Stimulated activated CD4-positive, alpha-beta T cell treated with anti-CD3 and anti-CD28 coated beads, Interleukin-12 subunit alpha, Interleukin-12 subunit beta, amount 100 ng/mL, for 48 hours (primary cell): ENCODE measurements at places on chromosomes 7 and 10.

GRCh38 chr7:98398567-98399372 is 2.1 kb downstream of the BAIAP2L1 start:
- DNase-seq = no peak

GRCh38 chr10:127046975-127047877 is 142.0 kb downstream of the DOCK1 start:
- DNase-seq = no peak

GRCh38 chr10:84243759-84244158 is 1.1 kb upstream of the RGR start:
- no peak for DNase-seq

GRCh38 chr7:47885309-47885986 is 62.8 kb downstream of the PKD1L1 start:
- DNase-seq = peak; percentile 8

- no peak for DNase-seq
These were observed 153.9 kb downstream of the DNAJC1 start for GRCh38 chr10:21849607-21850006.

DNA sequence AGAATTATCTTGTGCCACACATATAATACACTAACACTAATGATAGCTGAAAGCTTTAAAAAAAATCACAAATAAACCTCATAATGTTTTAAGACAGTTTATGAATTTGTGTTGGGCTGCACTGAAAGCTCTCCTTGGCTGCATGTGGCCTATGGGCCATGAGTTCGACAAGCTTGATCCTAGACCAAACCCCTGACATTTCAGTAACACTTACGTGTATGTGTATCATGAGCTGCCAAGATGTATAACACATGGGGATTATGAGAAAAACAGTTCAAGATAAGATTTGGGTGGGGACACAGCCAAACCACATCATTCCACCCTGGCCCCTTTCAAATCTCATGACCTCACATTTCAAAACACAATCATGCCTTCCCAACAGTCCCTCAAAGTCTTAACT is 823.8 kb downstream of the PCDH15 start:
- no peak for DNase-seq

DNA sequence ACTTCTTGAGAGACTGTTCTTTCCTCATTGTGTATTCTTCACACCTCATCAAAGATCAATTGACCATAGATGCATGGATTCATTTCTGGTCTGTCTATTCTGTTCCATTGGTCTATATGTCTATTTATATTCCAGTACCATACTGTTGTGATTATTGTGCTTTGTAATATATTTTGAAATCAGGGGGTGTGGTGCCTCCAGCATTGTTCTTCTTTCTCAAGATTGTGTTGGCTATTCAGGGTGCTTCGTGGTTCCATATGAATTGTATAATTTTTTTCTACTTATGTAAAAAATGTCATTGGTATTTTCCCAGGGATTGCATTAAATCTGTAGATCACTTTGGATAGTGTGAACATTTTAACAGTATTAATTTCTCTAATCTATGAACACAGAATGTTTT is 106.5 kb downstream of the EPC1 start:
- no peak for DNase-seq

- no peak for DNase-seq
These were observed 393.2 kb upstream of the FOXK1 start for GRCh38 chr7:4288791-4289394.

DNA sequence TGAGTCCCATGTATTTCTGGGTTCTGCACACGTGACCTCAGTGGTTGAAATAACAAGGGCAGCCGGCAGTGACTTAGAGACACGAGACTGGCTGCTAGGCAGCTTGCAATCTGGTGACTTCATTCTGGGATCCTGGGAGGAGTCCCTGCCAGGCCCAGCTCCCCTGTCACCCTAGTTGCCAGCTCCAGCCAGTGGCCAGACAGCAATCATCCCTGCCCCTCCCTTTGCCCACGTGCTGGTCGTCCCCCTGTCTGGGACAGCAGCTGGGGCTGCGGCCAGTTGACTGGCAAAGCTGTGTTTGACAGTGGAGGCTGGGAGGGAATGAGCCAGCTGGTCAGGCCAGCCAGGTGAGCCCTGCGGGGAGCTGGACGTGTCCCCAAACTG is 30.0 kb downstream of the ADGRA1 start:
- no peak for DNase-seq

DNA sequence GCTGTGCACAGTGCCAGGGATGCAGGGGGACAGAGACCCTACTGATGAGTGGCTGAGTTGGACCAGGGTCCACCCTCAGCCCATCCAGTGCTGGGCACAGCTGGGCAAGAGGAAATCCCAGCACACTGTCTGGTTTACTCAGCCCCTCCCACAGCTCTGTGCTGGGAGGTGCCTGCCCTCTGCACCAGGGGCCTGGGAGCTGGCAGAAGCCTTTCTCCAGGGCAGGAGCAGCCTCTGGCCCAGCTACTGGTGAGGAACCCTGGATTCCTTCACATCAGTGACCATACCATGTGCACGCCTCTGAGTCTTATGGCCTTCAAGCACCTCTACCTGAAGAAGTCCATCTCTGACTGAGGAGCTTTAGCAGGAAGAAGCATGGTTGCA is 25.9 kb upstream of the C10orf71 start:
- no peak for DNase-seq

- no peak for DNase-seq
These were observed 152.6 kb downstream of the BMPER start for GRCh38 chr7:34057956-34058355.

- DNase-seq = no peak
These were observed 63.8 kb upstream of the HPS1 start for GRCh38 chr10:98510412-98510995.

- no peak for DNase-seq
These were observed 25.9 kb upstream of the FZD8 start for GRCh38 chr10:35667971-35668370.

GRCh38 chr7:16967300-16967811 is 85.6 kb upstream of the AGR3 start:
- no peak for DNase-seq

DNA sequence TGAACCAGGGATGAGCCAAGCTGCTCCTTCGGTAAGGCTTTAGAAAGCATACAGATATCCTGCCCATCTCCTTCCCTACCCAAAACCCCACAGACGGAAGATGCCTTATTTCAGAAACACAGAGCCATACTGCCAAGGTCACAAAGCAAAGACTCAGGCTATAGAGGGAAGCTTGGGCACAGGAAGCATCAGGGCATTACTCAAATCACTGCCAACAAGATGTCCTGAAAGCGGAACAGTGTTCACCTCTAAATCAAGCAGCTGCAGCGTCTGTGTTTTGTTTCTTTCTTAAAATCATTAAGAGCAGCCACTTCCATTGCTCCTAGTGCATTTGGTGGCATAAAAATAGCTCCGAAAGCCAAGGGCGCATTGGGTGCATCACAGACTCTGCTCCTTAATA is 307.3 kb downstream of the SORCS1 start:
- DNase-seq = no peak

- no peak for DNase-seq
These were observed 186.1 kb downstream of the MLLT10 start for GRCh38 chr10:21720090-21720489.

GRCh38 chr7:152132812-152133211 is 107.3 kb downstream of the GALNT11 start:
- DNase-seq = no peak

DNA sequence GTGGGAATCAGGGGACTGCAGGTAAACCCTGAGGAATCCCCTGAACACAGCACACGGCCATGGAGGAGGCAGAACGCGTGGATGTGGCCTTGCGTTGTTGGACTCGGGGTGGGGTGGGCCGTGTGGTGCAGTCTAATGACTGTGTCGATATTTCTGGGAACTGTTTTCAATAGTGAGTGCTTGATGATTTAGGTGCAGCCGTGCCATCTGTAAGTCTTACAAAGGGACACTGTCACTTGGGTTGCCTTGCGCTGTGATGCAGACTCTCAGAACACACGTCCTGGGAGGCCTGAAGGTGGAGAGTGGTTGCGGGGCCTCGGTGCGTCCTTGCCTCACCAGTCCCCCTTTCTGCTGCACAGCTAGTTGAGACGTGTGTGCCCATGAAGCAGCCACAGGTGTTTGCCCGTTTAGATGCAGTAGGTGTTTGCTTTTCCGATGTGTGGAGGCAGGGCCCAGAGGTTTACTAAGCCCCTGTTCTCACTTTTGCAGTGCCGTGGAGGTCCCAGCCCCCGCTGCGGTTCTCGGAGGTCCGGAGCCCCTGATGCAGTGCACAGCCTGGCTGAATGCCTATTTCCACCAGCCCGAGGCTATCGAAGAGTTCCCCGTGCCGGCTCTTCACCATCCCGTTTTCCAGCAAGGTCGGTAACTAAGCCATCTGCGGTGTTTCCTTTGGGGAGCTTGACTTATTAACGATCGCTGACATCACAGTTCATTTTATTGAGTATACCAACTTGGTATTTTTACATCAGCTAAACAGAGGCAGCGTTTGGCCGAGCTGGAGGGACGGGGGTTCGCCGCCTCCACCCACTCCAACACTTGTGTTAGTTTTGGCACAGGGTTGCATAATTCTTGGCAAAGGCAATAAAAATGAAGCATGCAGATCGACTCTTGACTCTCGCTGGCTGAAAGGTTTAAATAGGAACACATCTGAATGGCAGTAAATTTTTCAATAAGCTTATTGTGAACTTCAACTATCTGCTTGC is 240.7 kb downstream of the MGMT start:
- DNase-seq = no peak

- no peak for DNase-seq
These were observed 83.1 kb upstream of the AGBL3 start for GRCh38 chr7:134903073-134903790.

- no peak for DNase-seq
These were observed 165.4 kb upstream of the ADO start for GRCh38 chr10:62639144-62639543.

- DNase-seq = peak; percentile 1
These were observed 234.4 kb upstream of the IMMP2L start for GRCh38 chr7:111796671-111797070.

GRCh38 chr7:47433564-47433895 is 148.4 kb downstream of the TNS3 start:
- DNase-seq = no peak

DNA sequence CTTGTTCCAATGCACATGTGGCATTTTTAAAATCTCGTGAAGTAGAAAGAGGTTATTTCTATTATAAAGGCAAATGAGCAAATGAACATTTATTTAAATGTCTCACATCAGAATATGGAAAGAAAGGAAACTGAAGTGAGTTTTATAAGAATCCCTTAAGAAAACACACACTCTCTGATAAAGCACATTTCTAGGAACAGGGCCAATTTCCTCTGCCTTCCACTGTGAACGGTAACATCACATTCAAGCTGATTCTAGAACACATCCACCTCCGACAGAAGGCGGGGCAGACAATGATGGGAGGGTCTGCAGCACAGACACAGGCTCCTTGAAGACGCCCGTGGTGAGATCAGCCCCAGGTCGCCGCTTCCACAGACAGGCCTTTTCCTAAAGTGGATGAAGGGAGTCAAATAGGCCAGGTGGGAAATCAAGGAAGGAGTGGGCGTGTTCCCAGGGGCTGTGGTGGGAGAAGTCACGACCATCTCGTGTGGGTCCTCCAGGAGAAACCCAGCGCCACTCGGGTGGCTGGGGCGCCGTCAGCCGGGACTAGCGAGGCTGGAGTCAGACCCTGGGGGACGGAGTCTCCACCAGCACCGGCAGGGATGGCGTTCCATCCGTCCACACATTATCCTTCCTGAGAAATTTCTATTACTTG is 31.1 kb downstream of the PITRM1 start:
- DNase-seq = no peak

- DNase-seq = peak; percentile 16
These were observed 90.2 kb upstream of the GNA12 start for GRCh38 chr7:2934211-2934731.

- DNase-seq = no peak
These were observed 1283.3 kb downstream of the TYW1 start for GRCh38 chr7:68279827-68280400.

DNA sequence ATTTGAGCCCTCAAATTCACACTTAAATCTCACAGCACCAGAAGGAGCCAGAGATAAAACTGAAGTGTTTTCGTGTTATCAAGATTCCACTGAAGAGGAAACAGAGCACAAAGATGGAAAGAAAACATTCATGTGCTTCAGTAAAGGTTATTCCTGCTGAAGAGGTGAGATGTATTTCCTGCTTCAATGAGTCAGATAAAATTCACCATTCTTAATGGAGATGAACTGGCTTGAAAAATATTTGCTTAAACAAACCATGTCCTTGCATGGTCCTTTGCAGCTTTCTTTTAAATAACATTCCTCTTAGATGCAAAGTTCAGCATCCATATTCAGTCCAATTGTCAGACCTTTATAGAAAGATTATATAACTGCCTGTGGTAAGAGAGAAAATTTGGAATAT is 294.2 kb downstream of the IPMK start:
- DNase-seq = no peak

GRCh38 chr10:99467236-99467999 is 37.0 kb upstream of the GOT1 start:
- DNase-seq = no peak

GRCh38 chr10:104353325-104354048 is at the start of gene CFAP58:
CFAP58 (plus strand) TSS chr10:104353833; CDS start chr10:104353898, 65 bp downstream.
- peak; percentile 91 for DNase-seq

DNA sequence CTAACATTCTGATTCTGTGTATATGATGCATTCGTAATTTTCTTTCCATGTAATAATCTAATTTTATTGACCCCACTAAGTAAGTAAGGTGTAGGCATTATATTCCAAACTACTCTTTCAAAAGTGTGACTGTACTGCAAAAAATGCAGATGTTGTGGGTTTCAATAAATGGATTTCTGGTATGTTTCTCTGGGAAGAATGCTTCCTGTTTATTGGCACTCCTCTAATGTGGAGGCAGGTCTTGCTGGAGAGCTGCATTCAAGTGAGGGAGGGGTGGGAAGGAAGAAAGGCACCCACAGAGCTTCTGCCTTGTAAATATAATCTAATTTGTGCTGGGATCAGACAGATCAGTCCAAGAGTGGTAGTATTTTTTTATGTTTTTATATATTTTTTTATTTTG is 23.9 kb downstream of the ST7 start:
- no peak for DNase-seq
